Ureter (tissue), 1 donor: ENCODE measurements at places on chromosomes 16 and 17. TPM values are rescaled to one million over a fixed set of nuclear protein-coding genes. Genes with fewer than 3 reads are reported as not detected.

- no peak for DNase-seq
Observed at GRCh38 chr17:37859451-37859850, 64.8 kb upstream of the TBC1D3K start.

DNA sequence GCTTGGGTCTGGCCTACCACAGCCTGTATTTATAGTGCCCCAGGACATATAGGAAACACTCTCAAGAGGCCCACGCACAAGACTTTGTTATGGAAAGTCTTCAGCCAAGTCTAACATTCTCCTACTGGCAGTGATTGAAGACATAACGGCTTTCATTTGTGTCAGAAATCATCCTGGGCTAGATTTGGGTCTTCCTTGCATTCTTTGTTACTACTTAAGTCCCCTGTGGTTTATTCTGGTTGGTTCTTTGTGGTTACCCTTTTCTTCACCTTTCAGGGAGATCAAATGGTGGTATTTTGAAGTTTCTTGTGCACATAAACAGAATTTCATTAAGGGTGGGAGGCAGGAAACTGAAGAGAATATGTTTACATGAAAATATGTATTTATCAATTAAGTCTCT lies 37.7 kb downstream of the REXO5 start:
- DNase-seq, result no peak

- DNase-seq, result no peak
Observed at GRCh38 chr16:22300427-22301071, 3.3 kb downstream of the POLR3E start.

DNA sequence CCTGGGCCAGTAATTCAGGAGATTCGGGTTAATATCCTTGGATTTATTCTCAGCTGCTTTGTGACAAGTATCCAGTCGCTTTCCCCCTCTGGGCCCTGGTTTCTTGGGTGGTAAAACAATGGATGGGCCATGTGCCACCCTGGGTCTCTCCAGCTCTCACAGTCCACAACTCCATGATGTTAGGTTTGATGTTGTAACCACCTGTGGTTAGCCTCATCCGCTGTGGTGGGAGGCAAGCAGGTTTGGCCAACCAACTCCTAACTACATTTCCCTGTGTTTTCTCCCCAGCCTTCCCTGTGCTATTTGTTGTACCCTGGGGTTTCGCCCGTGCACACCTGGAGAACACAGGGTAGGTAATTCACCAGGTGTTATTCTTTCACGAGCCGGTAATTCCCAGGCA lies 35.1 kb downstream of the GLP2R start:
- DNase-seq, result no peak

DNA sequence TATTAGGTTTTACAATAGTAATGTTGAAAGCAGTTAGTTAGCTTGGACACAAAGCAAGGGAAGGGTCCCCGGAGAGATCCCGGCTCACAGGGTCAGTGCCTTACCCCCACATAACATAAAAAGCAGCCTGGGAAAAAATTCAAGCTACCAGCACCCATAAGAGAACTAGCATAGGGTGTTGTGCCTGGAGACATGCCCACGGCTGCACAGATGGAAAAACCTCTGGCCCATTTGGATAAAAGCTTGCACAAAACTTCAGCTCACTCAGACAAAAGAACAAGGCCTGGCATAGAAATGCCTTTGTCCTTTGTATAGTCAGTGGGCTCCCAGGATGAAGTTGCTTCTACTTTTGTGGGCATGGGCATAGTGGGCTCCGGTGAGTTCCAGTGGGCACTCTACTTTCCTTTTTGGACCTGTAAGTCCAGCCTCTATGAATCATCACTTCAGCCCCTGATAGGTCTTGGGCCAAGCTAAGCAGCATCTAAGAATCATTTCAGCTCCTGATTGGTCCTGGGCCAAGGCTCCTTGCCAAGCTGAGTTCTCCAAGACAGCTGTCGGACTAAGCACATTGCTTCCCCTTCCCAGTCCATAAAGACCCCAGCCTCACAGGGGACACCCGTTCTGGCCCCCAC lies 1.3 kb upstream of the RDM1 start:
- no peak for DNase-seq

- no peak for DNase-seq
Observed at GRCh38 chr17:40697297-40697696, 6.3 kb downstream of the KRT24 start.

GRCh38 chr17:73359987-73360410 lies 48.2 kb upstream of the CDC42EP4 start:
- no peak for DNase-seq

GRCh38 chr17:42872251-42872965 lies 21.4 kb downstream of the AOC3 start:
- DNase-seq, result no peak

- no peak for DNase-seq
Observed at GRCh38 chr17:45841186-45841585, 3.5 kb upstream of the SPPL2C start.

DNA sequence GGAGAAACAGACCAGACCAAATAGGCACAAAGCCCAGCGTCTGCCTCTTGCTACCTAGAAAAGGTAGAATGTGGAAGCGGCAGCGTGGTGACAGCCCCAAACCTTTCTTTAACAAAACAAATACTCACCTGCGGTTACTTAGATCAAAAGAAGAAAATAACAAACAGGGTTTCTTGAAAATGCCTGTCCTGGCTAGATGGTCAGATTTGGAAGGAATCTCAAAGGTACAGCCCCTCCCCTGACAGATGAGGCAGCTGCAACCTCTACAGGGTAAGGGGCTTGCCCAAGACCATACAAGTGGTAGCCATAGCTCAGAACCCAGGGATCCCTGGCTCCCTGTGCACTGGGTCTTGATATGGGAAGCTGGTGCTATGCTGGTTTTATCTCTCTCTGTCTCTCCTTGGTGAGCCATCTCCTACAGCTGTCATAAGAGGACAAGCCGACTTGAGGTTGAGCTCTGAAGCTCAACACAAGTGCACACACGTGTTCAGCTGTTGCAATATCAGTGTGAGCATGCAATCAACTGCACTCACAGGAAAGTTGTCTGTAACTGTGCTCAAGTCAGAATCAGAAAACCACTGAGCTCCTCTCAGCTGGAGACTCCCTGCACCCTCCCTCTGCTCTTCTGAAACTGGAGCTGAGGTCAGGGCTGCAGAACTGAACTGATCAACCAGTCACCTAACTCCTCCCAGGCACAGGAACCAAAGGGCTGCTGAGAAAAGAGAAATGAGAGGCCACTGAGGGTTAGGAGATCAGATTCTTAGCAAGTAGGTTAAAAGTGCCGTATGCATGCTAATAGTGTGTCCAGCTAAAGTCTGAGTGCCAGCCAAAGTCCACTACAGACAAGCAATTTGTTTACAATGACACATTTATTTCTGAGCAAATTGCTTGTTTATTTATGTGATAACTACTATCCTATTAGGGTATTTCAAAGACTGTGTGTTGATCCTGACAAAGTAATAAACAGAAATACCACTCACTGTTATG lies 6.1 kb upstream of the RNF157 start:
- DNase-seq, result no peak

DNA sequence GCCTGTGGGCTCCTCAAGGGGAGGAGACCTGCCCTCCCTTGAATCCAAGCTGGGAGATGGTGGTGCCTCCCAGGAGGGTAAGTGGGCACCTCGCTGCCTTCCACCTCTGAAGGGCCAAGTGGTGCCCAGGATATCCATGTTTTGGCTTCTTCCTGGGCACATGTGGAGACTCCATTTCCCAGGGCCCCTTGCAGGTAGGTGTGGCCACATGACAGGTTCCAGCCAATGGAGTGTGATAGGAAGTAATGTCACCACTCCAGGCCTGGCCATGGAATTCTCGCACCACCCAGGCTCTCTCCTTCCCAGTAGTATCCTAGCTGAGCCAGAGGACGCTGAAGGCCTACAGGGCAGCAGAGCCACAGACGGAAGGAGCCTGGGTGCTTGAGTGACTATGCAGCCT lies 17.6 kb upstream of the PEMT start:
- no peak for DNase-seq

- no peak for DNase-seq
Observed at GRCh38 chr16:11025120-11025531, 80.8 kb downstream of the CLEC16A start.

DNA sequence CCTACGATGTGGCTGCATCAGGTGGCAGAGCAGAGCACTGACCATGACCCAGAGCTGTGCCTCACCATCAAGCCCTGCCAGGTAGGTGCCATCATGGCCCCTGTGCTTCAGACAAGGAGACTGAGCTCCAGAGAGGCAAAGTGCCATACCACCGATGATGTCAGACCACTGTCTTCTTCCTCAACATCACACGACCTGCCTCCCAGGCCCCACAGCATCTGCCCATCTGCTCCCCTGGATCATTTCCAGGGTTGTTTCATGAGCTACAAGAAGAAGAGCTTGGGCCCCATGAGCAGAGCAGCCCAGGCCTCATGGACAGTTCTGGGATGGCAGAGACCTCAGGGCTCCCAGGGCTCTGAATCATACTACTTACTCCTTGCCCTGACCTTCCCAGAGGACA lies 9.9 kb downstream of the XYLT1 start:
- DNase-seq, result no peak

GRCh38 chr17:66467766-66468165 lies 165.4 kb downstream of the PRKCA start:
- no peak for DNase-seq

- no peak for DNase-seq
Observed at GRCh38 chr17:64202683-64203344, 60.2 kb downstream of the TEX2 start.

GRCh38 chr17:81922566-81923301 lies 4.8 kb upstream of the SIRT7 start:
- DNase-seq, result no peak

DNA sequence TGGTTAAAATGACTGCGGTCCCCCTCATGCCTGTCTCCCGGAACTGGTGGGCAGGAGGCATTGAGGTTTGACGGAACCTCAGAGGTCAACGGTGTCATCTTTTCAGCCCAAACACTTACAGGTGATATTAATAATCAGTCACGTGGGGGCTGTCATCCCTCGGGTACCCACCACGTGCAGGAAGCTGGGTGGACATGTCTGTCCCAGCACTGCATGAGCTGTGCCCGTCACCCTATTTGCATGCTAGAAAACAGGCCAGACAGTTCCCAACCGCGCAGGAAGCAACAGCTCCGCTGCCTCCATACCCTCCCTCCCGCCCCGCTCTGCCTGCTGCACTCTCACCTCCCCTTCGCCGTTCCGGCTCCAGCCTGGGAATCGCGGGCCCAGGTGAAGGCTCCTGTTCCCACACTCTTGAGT lies 1.4 kb downstream of the SYNGR3 start:
- DNase-seq, result no peak

- DNase-seq, result peak; percentile 50
Observed at GRCh38 chr16:88569614-88569984, 604 bp upstream of the ZC3H18 start.

DNA sequence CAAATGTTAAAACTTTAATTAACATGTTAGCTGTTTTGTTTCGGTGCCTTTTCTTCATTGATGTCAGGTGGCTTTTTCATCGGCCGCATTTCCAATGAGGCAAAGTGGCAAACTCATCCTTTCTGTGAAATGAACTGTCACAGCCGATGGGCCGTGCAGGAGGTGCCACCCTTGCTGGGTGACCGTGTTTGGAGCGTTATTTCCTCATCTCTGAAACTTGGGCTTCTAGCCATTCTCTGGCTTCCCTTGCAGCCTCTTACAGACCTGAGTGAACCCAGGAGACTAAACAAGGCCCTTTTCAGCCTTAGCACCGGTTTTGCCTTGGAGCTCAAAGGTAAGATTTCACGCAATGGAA lies 42.2 kb upstream of the PRSS54 start:
- no peak for DNase-seq

- DNase-seq, result no peak
Observed at GRCh38 chr17:48543107-48543853, 1.6 kb downstream of the HOXB2 start.

DNA sequence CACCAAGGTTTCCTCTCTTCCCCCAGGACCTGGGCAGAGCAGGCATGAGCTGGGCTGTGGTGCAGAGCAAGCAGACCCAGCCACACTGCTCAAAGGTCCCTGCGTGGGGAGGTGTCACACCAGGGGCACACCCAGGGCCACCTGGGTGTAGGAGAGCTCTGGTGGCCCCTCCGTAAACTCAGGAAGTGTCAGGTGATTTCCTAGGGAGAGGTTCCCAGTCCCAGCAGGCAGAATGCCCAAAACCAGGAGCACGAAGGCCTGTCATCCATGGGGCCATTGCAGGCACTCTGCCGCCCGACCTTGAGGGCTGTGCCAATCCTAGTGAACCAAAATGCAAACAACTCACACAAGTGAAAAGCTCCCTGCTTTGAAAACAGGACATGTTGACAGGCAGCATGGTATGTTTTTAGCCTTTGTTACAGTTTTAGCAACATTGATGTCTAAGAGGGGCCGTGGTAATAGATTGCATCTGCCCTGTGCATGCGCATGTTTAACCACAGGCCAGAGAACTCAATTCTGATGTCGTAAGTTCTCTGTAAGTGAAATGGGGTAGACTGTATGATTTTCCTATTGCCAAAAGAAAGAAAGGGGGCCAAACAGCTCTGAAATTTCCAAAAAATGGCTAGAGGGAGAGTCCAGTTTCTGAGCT lies 21.3 kb downstream of the CIBAR2 start:
- DNase-seq, result no peak

DNA sequence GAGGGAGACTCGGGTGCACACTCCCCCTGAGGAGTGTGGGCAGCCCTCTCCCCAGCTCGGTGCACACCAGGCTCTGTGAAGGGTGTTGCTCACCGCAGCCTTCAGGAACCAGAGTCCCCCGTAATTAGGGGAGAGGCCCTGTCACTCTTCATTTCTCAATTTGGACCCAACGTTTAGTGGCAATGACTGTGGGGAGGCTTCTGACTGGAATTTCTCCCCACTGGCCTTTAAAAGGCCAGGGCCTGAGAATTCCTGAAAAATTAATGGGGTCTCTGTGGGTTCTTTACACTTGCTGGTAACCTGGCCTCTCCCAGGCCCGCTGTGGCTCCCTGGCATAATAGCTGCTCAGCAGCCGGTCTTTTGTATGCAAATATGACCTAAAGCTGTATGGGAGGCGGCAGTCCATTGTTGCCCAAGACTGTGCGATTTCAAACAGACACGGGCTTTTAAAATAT lies 209.7 kb downstream of the MSI2 start:
- DNase-seq, result no peak

DNA sequence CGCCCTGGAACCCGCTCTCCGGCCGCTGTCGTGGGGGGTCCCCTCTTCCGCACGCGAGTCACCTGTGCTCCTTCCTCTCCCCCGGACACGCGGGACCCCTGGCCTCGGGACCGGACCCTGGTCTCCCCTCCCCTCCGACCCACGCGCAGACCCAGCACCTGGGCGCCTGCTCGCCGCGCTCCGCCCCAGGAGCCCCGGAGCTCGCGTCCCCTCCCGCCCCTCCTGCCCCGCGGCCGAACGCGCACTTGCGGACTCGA lies 762 bp downstream of the RAB40B start:
- no peak for DNase-seq

ERN2 gene
- 87.6 TPM for total RNA-seq

CLEC18A gene
- total RNA-seq, result 2.2 TPM

LYRM1 gene
- total RNA-seq, result 40.3 TPM

ODAD4 gene
- 0.75 TPM for total RNA-seq

ZP2 gene
- total RNA-seq, result not detected

ATP2C2 gene
- 33.2 TPM for total RNA-seq

GPR142 gene
- total RNA-seq, result 0.52 TPM

TRIM47 gene
- 44.9 TPM for total RNA-seq

OR1A1 gene
- not detected for total RNA-seq

HDAC5 gene
- 36.3 TPM for total RNA-seq
